T-helper 1 cell (primary cell): ENCODE measurements at places on chromosomes 1 and 21.

- no peak for DNase-seq
Observed at GRCh38 chr1:45566722-45567121, 16.1 kb downstream of the AKR1A1 start.

DNA sequence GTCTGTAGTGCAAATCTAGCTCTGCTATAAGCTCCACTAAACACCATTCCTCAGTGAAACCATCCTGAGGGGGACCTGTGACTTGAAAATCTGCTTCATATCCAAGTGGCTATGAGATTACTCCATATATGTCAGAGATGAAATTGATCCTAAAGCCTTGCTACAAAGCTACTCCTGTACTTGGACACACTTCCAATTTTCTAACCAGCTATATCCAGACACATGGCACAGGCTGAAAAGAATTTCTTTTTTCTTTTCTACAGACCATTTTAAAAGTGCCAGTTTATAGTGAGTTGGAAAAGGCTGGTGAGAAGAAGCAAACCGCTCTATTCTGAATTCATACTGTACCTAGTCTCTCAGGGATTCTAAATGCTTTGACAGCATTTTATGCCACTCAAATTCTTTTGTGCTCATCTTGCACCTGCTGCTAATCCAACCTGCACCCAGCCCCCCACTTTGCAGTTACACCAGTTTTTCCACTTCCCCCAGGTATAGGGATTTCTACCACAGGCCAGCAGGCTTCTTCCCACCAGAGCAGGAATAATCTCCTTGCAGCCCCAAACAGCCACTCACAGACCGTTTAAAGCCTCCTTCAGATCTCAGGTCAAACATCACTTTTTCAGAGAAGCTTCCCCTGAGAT is 112.5 kb downstream of the RERE start:
- no peak for DNase-seq

DNA sequence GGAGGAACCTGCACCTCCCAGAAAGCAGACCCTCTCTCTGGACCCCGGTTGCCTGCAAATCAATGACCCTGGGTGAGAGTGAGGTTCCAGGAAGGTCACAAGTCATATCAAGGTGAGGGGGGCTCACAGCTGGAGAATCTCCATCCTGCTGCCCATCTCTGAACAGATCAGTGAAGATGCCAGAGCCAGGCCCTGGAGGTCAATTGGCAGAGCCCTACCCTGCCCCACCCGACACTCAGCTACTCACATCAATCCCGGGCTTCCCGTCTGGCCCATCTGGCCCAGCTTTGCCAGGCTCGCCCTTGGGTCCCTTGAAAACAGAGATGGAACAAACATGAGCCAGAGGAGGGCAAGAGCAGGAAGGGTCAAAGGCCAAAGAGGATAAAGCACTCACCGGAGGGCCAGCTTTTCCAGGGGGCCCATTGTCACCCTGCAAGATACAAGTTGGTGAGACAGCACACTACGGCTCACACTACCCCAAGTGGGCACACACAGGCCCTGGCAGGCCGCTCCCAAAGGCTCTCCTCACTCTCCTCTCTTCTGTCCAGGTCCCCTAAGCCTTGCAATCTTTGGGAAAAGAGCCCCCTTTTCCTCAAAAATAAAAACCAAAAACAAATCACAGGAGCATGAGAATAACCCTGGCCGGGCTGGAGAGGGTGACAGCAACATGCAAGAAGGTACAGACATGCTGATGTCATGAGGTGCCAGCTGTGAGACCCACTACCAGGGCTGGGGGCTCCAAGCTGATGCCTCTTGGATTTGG is 2.9 kb downstream of the COL9A2 start:
- no peak for DNase-seq

DNA sequence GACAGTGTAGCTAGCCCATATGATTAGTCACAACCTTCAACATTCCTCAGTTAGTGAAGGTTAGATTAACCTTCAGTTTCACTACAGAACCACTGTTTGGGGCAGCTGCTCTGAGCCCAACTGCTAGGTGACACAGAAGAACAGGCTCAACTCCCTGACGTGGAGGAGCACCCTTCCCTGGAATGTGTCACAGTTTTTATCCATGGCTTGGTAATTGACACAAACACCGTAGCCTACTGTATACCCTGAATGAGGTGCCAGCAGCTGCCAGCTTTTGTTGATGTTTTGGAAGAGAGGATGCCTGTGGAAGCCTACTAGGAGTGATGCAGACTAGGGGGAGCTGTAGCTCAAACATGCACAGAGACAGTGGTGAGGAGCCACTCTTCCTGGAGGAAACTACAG is 56.6 kb upstream of the CR2 start:
- DNase-seq, result no peak

- no peak for DNase-seq
Observed at GRCh38 chr1:14924455-14925331, 228.9 kb upstream of the TMEM51 start.

DNA sequence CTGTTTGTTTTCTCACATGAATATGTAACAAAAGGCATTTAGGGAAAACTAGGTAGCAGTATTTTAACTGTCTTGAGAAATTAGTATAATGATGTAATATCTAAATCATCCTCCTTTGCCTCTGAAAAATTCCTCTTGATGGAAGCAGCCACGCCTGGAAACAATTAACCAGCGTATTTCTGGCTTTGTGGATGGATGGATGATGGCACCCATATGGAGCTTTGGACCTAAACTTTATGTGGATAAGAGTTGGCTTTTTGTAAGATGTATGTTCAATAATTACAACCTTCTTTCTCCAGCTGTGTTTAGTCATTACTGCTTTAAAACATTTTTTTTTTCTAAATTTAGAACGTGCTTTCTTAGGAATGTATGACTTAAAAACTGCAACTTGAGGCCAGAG is 12.7 kb downstream of the CDCA8 start:
- DNase-seq, result no peak

DNA sequence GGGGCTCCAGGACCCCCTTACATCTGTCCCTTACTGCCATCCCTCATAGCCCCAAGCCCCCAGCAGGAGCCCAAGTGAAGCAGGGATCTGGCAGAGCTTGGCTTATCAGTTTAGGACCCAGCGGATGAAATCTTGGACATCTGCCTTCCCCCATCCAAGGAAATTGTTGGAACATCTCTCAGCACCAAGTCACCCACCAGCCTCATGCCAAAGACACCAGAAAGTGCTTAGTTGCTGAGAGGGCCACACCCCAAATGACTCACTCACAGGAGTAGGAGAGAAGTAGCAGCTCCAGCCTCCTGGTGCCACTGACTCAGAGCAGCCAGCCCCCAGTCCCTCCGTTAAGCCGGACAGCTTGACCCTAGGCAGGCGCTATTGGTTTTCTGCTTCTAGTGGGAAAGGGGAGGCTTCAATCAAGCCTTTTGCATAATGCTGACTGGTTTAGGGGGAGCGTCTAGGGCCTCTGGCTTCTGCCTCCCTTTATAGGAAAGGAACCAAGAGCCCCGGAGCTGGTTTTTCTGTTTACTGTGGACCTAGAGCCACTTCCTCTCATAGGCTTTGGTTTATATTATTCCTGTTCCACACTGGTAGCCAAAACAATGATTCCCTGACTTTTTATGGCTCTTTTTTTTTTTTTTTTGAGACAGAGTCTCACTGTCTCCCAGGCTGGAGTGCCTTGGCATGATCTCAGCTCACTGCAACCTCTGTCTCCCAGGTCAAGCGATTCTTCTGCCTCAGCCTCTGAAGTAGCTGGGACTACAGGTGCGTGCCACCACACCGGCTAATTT is 114.2 kb upstream of the IPO9 start:
- DNase-seq, result no peak

- DNase-seq, result no peak
Observed at GRCh38 chr1:178871551-178872320, 859 bp upstream of the ANGPTL1 start.

GRCh38 chr1:53198241-53198651 is 1.6 kb downstream of the CPT2 start:
- DNase-seq, result no peak

- no peak for DNase-seq
Observed at GRCh38 chr1:22296701-22297591, 154.0 kb upstream of the WNT4 start.

- DNase-seq, result no peak
Observed at GRCh38 chr1:204574865-204575163, 58.6 kb downstream of the MDM4 start.

DNA sequence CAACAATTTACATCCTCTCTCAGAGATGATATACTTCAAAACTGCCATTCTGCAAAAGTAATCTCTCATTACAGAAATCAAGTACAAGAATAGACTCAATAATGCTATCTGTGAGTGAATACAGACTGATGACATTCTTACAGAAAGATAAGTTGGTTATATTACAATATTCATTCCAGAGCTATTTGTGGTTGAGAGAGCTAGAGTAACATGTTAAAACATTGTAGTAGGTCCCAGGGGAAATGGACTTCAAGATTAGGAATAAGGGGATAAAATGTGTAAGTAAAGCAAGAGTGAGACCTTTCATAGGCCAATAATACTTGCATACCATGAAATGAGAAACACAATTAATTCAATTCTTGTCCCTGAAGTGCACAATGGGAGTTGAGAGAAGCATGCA is 1.5 kb downstream of the F13B start:
- no peak for DNase-seq

- no peak for DNase-seq
Observed at GRCh38 chr21:41570791-41571355, 62.9 kb upstream of the TMPRSS2 start.

- no peak for DNase-seq
Observed at GRCh38 chr1:9080705-9081291, 11.4 kb upstream of the SLC2A5 start.

DNA sequence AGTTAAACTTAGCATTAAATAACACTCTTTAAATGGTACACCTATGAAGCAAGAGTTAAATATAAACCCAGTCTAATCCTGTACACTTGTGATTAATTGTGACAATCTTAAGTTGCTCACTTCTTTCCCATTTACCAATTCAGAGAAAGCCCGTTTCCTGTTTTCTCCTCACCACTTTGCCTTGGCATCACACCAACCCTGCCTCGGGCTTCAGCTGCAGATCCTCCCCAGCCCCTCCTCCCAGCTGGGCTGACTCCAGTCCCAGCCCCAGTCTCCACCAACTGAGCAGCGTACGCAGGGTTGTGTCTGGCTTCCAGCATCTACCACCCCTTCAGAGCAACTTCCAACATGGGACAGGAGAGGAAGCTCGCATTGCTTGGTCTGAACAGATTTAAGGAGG is 4.1 kb downstream of the PYCR2 start:
- no peak for DNase-seq

- no peak for DNase-seq
Observed at GRCh38 chr1:25707280-25708016, 90.9 kb downstream of the MAN1C1 start.

- DNase-seq, result no peak
Observed at GRCh38 chr1:226131639-226132038, 54.9 kb downstream of the ACBD3 start.

- DNase-seq, result no peak
Observed at GRCh38 chr1:63688302-63688890, 85.4 kb upstream of the ROR1 start.

DNA sequence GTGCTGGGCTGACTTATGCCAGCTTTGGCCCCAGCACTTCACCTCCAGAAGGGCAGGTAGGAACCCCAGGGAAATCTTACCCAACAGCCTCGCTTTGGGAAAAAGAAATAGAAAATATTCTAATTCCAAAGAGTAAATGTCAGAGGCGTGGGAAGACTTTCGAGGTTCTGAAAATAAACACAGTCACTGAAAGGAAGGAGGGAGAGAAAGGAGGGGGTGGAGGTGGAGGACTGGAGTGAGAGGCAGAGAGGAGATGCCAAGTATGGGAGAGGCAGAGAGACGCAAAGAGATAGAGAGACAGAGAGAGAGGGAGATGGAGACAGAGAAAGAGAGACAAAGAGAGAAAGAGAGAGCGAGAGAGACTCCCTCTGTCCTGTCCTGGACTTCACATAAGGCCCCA is 395.0 kb downstream of the PTPRU start:
- no peak for DNase-seq

DNA sequence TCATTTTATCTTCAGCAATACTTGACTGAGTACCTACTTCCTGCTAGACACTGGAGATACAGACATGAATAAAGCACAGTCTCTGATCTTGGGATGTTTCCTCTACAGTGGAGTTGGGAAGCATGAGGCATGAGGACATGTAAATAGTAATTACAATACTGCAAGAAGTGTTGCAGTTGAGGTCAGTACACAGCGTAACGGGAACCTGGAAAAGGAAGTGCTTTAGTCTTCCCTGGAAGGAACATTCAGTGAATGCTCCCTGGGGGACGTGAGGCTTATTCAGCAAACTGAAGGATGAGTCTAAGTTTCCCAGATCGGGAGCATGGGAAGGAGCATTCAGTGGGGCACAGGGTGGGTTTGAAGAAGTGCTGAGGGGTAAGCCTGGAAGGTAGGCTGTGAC is 112.4 kb downstream of the PIK3R3 start:
- DNase-seq, result no peak

GRCh38 chr21:17513214-17514123 is 626 bp downstream of the CXADR start:
- no peak for DNase-seq

- no peak for DNase-seq
Observed at GRCh38 chr1:229156872-229157271, 114.0 kb upstream of the RAB4A start.

DNA sequence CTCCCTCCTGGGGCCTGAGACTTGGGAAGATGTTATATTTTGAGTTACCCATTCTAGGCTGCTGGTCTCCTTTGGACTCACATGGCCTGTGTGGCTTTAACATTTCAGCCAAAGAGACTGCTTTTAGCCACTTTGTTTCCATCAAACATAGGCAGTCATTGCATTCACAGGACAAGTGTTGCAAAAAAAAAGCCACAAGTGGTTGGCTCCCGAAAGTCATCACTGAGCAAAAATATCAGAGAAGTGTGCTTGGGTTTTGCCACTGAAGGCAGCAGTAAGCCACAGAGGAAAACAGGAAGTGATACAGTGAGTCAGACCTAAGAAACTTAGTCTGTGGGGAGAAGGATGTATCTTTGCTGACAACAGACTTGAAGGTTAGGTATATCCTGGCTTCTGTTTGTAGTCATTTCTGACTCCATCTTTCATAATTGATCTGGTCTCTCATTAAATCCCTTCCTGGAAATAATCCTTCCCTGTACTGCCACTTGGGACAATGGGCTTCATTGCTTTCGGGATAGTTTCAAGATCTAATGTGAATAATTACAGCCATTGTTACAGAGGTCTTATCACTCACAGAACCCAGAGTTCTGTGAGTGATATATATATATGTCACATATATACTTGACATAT is 80.9 kb downstream of the COLGALT2 start:
- peak; percentile 18 for DNase-seq

- DNase-seq, result no peak
Observed at GRCh38 chr21:38311765-38312164, 55.0 kb downstream of the KCNJ15 start.

GRCh38 chr1:20051218-20051829 is 18.7 kb upstream of the PLA2G5 start:
- no peak for DNase-seq

DNA sequence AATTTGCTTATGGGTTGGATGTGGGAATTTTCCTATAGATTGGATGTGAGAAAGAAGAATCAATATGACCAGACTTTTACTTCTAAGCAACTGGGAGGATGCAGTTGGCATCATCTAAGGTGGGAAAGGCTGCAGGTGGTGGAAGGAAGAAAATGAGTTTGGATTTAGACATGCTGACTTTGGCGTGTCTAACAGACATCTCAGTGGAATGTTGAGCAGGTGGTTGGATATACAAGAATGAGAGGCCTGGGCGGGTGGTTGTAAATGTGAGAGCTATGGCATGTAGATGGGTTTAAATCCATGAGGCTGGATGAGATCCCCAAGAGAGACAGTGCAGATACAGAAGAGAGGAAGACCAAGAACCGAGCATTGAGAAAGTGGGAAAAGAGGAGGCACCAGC is 10.5 kb downstream of the ADORA1 start:
- DNase-seq, result no peak
